Kidney glomerular epithelial cell (primary cell): ENCODE measurements at places on chromosomes 16 and 17.

DNA sequence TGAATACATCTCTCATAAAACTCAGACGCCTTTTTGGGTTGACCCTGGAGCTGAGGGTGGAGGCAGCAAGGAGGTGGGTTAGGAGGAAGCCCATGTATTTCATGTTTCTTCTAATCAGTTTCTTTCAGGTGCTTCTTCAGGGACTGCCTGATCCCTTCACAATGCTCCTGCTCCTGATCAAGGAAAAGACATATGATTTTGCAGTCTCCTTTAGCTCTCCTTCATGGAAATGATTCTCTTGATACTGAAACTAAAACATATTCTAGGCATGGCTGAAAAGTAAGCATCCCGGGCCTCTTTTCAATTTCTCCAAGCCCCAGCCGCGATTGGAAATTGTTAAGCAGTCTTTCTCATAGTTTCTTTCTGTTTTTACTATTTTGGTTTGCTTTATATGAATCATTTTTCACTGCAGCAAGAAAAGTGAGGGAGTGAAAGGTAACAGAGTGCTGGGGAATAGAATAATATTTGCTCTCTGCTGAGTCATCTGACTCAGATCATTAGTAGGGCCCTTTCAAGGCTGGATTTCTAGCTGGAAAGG, 730.7 kb downstream of the CDH11 start:
- peak; percentile 80 for DNase-seq

DNA sequence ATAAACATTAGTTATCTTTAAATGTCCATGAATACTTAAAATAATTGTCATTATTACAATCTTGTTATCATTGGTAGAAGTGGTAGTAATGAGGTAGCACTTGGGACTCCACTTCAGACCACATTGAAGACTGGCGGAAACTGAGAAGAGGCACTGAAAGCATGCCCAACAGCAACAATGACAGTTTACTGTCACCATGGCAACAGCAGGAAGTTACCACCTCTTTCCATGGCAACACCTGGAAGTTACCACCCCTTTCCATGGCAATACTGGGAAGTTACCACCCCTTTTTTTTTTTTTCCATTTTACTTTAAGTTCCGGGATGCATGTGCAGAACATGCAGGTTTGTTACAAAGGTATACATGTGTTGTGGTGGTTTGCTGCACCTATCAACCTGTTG, 494.9 kb upstream of the RBFOX1 start:
- no peak for DNase-seq

DNA sequence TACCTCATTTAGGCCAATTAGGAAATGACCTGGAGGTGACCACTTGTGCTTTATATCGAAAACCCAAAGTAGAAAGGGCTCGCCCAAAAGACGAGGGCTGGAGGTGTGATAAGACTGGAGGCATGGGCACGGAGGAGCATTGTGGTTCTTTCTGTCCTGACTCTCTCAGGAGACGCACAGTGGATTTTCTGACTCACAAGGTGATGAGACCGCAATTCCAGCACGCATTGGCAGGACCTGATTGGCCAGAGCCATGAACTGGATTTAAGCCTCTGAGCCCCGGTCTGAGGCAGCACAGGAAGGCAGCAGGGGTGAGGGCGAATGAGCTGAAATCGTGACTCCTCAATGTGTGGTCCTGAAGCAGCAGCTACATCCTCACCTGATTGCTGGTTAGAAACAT, 559.1 kb upstream of the SALL1 start:
- no peak for DNase-seq

DNA sequence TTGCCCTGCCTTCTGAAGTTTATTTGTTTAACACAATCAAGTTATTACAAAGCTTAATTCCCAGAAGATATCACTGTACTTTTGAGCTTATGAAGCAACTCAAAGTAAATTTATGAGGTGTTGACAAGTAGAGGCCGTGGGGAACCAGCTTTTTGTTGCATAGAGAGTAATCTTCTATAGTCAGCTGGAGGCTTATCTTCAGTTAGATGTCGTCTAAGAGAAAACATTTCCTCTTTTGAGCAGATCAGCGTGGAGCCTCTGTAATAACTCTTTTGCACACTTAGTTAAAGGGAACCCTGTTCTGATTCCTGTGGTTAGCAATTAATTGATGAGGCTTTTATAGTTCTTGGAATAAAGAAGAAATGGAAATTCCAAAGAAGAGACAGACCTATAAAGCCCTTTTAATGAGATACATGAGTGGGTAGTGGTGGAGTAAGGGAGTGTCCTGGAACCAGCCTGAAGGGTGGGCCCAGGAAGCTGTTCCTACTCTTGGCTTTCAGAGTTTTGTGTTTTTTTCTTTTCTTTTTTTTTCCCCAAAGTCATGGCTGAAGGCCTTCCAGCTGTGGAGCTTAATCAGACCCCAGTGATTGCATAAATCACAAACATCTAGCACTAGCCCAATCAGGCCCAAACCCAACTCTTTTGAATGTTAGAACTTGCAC, 28.9 kb upstream of the MAP3K14 start:
- DNase-seq: no peak

DNA sequence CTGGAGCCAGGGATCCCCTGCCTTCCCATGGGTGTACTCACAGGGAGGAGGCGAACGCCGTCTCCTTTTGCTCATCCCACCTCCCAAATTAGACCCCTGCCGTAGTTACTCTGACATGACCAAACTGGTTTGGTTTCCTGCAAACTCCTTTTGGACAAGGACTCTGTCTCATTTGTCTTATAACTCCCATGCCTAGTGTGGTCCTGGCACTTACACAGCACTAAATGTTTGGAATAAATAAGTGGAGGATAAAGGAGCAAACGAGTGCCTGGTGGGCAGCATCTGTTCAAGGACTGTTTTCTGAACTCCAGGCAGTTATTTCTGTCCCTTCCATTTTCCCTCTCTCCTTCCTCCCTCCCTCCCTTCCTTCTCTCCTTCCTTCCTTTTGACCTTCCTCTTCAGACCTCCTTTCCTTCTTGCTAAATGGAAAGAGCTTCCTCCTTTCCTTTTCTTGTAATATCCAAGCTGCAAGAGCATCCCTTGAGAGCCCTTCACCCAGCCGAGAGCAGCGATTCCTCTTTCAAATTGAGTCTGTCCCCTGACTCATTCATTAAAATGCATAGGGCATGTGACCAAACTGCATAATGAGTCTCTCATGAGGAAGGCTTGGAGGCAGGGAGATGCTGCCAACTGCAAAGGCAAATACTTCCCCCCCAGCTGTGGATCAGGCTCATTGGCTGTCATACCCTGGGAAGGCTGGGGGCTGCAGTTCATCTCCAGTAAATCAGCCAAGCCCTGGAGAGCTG, 36.8 kb downstream of the CHD9 start:
- peak; percentile 7 for DNase-seq

GRCh38 chr16:80803339-80804055, 901 bp downstream of the CDYL2 start:
- DNase-seq: no peak
